Stimulated activated CD8-positive, alpha-beta memory T cell treated with anti-CD3 and anti-CD28 coated beads, Interleukin-4, amount 100 ng/mL, for 4 hours (primary cell): ENCODE measurements at places on chromosomes 7 and 10.

DNA sequence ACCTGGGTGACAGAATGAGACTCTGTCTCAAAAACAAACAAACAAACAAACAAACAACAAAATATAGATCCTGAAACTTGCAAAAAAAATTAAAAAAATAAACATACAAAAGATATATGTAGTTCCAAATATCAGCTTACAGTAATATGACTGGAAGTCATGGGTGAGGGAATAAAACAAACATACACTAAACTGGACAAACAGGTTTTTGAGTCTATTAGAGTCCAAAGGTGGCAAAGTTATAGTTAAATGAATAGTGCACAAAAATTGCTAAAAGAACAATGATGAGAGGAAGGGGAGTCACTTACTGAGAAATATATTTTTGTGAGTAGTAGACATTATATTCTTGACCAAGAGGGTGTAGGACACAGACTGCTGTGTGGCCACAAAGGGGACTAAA lies 16.7 kb upstream of the RSBN1L start:
- no peak for DNase-seq

GRCh38 chr7:139345042-139345441 lies 3.9 kb downstream of the FMC1 start:
- DNase-seq, result no peak

- DNase-seq, result no peak
Observed at GRCh38 chr7:118734541-118734940, 510.0 kb downstream of the ANKRD7 start.

- DNase-seq, result no peak
Observed at GRCh38 chr10:102310361-102311024, 65.2 kb downstream of the GBF1 start.

DNA sequence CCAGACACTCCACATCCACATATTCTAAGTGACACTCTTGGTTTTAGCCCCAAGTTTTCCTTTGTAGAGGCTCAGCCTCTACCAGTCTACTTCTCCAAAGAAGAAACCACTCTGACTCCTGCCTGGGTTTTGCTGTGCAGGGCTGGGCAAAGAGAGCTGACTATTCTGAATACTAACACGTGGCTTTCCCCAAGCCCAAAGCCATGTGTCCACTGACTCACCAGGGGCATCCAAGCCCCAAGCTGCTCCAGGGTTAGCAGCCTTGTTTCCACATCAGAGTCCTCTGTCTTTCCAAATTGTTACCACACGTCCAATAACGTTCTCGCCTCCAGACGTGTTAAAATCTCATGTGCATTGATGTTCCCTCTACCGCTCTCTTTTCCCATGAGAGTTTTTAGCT lies 8.7 kb downstream of the GALNTL5 start:
- DNase-seq, result no peak

GRCh38 chr10:13661256-13661655 lies 74.5 kb downstream of the PRPF18 start:
- no peak for DNase-seq

DNA sequence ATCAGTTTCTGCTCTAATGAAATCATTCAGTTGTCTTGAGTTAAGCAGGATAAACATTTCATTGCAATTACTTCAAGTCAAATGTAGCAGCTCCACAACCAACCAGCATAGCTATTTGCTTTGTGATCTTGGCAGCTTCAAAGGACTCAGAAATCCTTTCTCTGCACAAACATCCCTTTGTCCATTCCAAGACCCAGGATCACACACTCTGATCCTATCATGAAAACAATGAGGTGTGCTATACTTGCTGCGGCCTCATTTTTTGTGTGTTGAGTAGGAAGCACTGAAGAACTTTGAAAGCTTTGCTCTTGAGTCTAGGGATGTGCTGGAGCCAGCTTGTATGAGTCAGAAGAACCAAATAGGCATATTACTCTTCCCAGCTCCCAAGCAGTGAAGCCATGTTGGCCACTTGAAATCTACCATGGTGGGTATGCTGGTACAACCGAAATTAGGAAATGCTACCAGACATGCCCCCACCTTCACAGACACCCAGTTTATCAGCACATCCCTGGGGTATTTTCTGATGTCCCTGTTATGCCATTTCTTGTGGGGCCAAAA lies 199.4 kb upstream of the PRSS58 start:
- DNase-seq, result no peak

GRCh38 chr7:107384025-107384424 lies 85.8 kb upstream of the GPR22 start:
- no peak for DNase-seq

GRCh38 chr10:94673614-94674321 lies 9.8 kb upstream of the CYP2C18 start:
- DNase-seq, result no peak

DNA sequence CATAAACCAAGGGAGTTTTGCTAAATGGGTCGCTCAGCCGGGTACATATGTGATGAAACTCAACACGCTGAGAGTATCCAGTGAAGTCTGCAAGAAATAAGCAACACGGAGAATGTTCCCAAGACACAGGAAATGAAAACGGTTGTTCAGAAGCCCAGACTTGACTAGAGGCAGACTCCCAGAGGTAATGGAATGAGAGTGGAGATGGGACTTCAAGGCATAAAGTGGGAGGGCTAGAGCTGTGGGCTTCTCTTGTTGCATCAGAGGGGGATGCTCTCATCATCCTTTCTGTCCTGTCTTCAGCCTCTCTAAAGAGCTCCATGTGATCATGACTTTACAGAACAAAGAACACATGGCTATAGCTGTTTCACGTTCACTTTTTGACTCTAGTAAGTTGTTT lies 88.3 kb downstream of the BAMBI start:
- no peak for DNase-seq

- DNase-seq, result no peak
Observed at GRCh38 chr7:135186841-135187253, 16.3 kb upstream of the CYREN start.

DNA sequence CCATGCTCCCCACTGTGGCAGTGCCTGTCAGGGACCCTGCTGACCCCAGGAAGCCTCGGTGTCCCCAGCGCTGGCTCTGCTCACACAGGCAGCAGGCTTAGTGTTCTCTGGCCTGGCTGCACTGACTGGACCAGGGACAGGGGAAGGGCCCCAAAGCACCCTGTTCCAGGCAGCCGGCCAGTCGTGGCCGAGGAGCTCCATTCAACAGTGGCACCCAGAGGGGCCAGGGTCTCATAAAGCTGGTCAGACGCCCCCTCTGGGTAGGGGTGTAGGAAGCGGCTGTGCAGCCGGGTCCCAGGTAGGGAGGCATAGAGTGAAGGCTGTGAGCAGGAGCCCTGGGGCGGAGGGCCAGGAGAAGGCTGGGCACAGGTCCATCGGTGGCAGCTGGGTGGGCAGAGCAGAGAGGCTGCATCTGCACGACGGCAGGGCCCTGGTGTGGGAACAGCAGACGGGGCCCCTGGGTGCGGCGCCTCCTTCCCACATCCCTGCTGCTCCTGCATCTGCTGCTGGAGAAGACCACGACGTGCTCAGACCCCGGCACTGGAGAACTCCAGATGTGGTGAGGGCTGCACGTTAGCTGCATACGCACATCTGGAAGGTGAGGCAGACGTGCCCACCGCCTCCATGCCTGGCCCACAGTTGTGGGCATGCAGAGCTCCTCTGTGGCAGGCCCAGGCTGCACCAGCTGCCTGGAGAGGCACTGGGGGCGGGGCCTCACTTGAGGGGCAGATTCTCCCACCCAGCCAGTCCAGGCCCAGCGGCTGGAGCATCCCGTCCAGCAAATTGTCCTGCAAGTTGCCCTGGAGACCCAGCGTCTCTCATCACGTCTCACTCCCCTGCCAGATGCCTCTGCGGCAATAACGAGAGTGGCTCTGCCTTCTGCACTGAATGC lies 25.1 kb downstream of the MNX1 start:
- no peak for DNase-seq

- DNase-seq, result no peak
Observed at GRCh38 chr10:78931321-78932053, 137.3 kb upstream of the ZMIZ1 start.

DNA sequence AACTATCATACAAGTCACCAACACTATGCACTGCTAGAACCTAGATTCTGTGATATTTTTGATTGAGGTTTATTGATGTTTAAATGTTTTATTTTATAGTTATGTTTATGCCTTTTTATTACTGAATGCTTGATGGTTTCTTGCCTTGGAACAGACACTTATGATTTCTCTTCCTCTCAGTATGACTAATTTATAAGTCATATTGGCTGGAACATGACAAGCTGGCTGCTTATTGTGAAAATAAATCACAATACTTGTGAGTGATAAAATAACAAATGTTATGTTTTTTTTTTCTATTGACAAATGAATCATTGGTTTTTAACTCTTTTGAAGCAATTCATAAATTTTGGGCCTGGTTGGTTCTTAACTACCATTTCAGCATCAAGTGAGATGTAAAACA lies 142.0 kb upstream of the MALRD1 start:
- DNase-seq, result no peak

DNA sequence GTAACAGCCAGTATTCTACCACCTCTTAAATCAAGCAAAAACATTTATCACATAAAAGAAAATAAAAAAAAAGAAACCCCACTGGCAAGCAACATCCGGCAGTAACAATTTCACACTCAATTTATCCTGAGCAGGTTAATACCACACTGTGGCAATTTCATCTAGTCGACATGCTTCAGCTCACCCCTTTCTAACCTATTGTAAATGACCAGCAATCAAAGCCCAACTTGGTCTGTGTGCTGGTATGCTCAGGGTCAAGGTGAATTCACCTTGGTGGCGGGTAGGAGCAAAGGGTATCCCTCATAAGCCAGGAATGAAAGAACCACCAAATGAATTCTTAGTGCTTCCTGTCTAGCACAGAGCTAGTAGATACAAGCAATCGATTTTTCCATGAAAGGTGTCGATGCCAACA lies 109.1 kb upstream of the AFAP1L2 start:
- no peak for DNase-seq

DNA sequence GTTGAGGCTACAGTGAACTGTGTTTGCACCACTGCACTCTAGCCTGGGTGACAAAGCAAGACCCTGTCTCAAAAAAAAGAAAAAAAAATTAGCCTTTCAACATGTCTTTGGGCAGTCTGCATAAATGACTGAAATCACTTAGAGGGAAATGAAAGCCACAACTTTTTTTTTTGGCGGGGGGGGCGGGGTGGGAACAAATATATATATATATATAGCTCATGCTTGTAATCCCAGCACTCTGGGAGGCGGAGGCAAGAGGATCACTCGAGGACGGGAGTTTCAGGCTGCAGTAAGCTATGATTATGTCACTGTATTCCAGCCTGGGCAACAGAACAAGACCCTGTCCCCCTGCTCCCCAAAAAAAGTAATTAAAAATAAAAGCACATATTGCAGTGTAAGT lies 23.4 kb upstream of the MICU1 start:
- no peak for DNase-seq

- no peak for DNase-seq
Observed at GRCh38 chr7:157469181-157470016, 132.6 kb downstream of the DNAJB6 start.

GRCh38 chr7:128913870-128914565 lies 3.5 kb upstream of the KCP start:
- no peak for DNase-seq

DNA sequence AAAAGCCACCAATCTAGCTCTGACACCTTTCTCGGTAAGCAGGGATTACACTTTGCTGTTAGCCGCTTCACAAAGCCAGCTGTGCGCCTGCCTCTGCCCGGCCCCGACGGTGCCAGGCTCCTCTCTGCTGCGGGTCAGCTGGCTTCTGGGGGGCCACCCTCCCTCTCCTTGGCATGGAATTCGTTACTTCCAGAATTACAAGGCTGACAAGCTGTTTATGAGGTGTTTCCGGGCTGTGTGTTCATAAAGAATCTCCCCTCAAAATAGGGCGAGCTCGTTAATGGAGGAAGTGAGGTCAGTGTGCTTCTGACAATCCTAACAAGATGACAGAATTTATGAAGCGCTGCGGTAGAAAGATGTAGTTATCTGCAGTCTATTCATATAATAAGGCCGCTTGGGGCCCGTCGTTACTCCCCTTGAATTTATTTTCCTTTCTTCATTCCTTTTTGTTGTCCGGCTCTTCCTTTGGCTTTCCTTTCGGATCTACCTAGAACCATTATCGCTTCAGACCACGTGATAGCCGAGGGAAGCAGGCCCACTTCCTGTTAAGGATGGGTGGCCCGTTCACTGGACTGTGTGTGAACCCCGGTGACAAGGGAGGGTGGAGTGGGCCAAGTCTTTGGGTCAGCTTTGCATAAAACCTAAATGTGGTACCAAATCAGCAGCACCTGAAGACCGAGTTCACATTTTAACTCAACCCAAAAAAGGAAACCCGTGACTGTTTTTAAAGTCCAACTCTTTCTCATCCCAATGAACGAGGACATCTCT lies 273.0 kb upstream of the YAE1 start:
- no peak for DNase-seq

GRCh38 chr10:52951824-52952223 lies 179.2 kb upstream of the MBL2 start:
- DNase-seq, result no peak

DNA sequence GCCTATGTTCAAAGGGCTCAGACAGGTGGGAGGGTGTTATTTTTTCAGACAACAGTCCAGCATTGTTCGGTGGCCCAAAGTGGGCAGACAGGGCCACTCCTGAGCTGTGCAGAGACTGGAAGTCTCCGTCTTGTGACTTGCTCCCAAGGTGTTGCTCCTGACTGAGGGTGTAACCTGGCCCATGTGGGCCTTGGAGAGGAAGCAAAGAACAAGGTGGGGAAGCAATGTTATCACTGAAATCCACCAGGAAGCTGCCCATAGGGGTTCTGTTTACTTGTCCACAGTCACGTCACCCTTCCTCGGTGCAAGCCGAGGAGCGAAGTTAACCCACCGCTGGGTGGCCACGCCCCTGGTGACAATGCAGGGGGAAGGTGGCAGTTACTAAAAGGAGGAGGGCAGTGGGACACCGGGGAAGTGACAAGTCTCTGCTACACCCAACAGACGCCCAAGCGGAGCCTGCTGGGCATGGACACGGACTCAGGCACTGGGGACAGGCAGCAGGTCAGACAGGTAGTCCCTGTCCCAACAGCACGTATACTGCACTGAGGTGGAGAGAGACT lies 311.6 kb upstream of the MKI67 start:
- DNase-seq, result no peak

DNA sequence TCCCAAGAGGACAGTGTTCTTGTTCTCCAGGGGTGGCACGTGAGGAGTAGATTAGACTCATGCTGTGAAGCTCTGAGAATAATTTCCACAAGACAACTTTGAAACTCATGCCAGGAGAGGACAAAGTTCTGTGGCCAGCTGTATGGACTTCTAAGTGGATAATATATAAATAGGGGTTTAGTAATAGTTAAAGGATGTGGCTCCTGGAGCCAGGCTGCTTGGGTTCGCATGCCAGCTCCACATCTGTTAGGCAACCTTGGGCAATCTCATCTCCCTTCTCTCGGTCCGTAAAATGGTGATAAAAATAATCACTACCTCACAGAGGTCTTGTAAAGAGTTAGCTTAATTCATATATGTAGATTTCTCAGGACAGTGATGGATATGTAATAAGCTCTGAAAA lies 35.8 kb downstream of the ACSL5 start:
- no peak for DNase-seq

DNA sequence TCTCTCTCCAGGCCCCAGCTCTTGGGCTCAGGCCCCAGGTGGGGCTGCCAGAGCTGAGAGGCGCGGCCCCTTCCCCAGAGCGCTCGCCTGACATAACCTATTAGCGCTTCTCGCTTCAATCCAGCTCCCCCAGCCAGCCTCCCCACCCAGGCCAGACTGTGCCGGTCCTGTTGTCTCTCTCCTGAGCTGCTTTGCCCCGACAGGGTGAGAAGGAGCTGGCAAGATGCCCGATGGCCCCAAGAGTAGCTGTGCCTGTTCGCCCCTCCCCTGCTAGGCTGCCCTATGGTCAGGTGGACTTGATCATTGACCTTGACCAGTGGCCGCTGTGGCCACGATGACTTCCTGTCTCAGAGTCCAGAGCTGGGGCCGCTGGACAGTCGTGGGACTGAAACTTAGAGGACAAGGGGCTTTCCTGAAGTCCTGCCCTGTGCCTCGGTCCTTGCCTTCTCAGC lies 9.1 kb downstream of the TMEM270 start:
- no peak for DNase-seq
